ENCODE measurements at places on chromosomes 12 and 14.

GRCh38 chr12:41520869-41521268, 332.7 kb downstream of the PDZRN4 start:
- no peak for DNase-seq

GRCh38 chr14:38389681-38390080, 133.8 kb upstream of the CLEC14A start:
- DNase-seq: no peak

- DNase-seq: no peak
Observed at GRCh38 chr14:19873178-19873577, 1.8 kb upstream of the OR4K2 start.

- DNase-seq: no peak
Observed at GRCh38 chr12:26374934-26375680, 179.7 kb downstream of the SSPN start.

Measured in DMS153 (cell line).